Midbrain (tissue), 1 donor: ENCODE measurements at places on chromosomes 1 and 21.
A peak's percentile ranks its signal among the peaks of the same experiment; 100 is the strongest.

GRCh38 chr21:32570456-32570855 is 14.9 kb downstream of the TCP10L start:
- no peak for DNase-seq

GRCh38 chr1:31765516-31765915 is 1.4 kb upstream of the ADGRB2 start:
- no peak for DNase-seq

DNA sequence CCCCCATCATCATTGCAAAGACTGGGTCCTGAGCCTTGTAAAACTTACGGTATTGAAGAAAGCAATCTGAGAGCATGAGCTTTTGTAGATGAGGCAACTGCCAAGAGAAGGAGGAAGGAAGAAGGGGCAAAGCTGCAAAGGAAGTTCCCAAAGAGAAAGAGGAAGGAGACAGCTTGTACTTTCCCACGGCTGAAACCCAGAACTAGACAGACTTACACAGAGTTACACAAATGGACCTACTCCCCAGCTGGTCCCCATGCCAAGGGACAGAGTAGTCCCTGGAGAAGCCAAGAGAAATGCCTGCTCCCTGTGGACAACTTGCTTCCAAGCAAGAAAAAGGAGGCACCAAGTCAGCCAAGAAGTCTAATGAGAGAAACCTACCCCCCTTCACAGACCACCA is 22.6 kb downstream of the SLC5A9 start:
- peak; percentile 29 for DNase-seq

GRCh38 chr1:204480515-204480914 is 14.1 kb downstream of the PIK3C2B start:
- DNase-seq = no peak

DNA sequence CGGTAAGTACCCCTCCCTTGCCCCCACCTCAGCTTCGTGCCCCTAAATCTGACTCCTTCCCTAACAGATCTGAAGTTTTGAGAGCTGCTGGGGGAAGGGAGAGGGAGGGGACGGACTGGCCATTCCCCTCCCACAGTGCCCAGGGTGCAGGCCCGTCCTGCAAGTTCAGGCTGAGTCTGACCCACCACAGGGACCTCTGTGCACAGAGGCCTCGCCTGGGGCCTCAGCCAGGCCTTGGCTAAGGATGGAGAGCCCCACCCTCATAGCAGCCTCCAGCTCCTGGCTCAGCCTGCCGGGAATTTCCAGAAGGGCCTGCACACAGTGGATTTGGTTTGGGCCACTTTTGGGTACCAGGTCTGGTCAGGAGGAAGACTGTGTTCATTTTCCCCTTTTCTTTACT is 31.2 kb upstream of the TNFRSF1B start:
- no peak for DNase-seq

- no peak for DNase-seq
Measured at GRCh38 chr21:18030248-18030647, 211.1 kb upstream of the C21orf91 start.

DNA sequence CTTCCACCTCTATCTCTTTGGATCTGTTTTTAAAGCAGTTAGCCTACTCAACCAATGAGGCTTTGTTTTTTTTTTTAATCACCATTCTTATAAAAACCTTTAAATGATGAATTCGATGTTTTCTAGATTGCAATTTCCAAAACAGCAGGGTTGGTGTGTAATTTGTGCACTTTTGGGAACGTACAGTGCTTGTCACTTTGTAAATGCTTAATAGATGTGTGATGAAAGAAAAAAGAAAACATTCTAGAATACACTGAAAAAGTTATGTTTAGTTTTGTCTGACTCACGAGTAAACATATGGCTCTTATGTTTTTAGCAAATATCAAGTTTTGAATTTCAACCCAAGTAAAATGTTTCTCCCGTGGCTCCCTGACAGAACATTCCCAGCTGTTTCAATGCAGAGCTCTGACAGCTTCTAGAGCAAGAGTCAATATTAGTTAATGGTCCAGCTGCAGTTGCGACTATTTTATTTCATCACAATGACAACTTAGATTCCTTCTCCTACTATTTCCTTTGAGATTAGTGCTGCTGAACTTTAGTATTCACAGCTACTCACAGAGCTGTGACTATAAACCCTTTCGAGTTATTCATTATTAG is 362.5 kb upstream of the ADAMTS5 start:
- no peak for DNase-seq

DNA sequence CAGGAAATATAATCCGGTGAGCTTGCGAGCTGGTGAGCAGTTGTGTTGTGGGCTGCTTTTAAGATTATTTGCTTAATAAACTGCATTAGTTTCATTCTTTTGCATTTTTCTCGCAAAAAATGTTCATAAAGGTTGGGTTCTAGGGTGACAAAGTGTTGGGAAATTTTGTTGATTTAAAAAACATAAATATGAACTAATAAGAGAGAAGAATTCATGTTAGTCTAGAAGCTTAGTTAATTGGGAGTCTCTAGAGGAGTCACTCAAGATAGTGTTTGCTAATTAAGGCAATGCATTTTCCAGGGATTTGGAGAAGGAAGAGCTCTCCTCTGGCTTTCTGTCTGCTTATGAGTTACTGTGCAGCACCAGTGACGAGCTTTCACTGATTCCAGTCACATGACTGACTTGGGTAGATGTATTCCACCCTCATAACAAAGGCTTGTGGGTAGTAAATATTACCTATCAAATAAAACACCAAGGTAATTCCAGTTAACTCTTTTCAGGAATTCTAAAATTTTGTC is 417.0 kb downstream of the PTBP2 start:
- peak; percentile 50 for DNase-seq

GRCh38 chr1:220575718-220576497 is 48.0 kb downstream of the MARK1 start:
- no peak for DNase-seq

DNA sequence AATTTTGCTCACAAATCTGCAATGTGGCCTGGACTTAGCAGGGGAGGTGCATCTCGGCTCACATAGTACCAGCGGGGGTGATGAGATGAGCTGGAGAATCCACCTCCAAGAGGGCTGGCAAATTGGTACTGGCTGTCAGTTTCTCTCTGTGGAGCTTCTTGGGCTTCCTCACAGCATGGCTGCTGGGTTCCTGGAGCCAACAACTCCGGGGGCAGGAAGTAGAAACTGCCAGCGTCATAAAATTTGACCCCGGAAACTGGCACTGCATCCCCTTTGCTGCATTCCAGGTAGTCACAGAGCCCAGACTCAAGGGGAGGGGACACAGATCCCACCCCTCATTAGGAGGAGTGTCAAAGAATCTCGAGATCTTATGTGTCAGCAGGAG is 17.0 kb upstream of the TNFRSF1B start:
- DNase-seq = no peak

DNA sequence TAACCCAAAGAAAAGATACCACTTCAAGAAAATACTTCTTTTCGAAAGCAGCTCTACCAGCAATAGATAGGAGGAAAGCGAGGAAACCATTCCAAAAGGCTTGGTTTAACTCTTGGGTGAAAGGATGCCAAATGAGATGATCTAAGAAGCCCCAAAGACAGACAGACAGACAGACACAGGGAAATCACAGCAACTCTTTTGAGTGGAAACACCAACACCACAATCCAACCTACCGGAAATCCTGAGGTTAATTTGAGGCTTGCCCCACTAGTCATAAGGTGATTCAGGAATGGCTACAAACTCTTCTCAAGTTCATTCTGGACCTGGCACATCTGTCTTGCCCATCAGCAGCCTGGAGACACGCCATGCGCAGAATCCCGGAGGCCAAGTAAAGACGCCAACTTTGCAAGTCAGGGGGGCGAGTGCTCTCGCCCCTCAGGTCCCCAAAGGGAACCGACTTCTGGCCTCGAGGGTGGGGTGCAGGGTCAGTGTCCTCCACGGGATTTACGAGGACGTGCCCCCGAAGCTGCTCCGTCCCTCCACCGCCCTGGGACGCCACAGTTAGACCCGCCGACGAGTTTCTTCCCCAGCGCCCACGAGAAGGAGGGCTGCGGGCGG is 778 bp downstream of the EVI5 start:
- DNase-seq = peak; percentile 27

- DNase-seq = no peak
Measured at GRCh38 chr1:148383966-148384365, 99.1 kb downstream of the PPIAL4G start.

- no peak for DNase-seq
Measured at GRCh38 chr1:107365527-107366240, 224.8 kb downstream of the NTNG1 start.

GRCh38 chr1:231611851-231612250 is 14.7 kb upstream of the DISC1 start:
- no peak for DNase-seq

- DNase-seq = peak; percentile 50
Measured at GRCh38 chr1:5991381-5992025, 722 bp downstream of the NPHP4 start.

- DNase-seq = no peak
Measured at GRCh38 chr1:82646336-82646735, 845.6 kb downstream of the ADGRL2 start.

GRCh38 chr21:35059742-35060141 is 10.6 kb upstream of the RUNX1 start:
- DNase-seq = no peak

GRCh38 chr1:87598429-87598828 is 269.7 kb downstream of the LMO4 start:
- no peak for DNase-seq

- DNase-seq = no peak
Measured at GRCh38 chr1:233844692-233845091, 59.8 kb upstream of the SLC35F3 start.

DNA sequence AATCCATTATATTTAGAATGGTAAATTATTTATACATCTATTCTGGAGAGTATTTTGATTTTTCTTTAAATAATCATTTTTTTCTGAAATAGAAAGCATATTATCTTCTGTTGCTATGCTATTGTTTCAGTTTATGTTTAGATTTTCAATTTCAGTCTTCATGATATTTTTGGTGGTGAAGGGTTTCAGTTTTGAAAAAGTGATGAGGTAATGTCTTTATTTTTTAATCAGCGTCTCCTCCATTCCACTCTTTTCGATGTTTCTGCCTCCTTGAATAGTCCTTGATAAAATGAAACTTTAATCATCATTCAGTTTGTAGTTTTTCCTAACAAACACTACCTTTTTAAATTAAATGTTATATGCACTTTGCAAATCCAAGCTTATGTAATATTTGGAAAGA is 428.6 kb downstream of the PTPRC start:
- DNase-seq = no peak

DNA sequence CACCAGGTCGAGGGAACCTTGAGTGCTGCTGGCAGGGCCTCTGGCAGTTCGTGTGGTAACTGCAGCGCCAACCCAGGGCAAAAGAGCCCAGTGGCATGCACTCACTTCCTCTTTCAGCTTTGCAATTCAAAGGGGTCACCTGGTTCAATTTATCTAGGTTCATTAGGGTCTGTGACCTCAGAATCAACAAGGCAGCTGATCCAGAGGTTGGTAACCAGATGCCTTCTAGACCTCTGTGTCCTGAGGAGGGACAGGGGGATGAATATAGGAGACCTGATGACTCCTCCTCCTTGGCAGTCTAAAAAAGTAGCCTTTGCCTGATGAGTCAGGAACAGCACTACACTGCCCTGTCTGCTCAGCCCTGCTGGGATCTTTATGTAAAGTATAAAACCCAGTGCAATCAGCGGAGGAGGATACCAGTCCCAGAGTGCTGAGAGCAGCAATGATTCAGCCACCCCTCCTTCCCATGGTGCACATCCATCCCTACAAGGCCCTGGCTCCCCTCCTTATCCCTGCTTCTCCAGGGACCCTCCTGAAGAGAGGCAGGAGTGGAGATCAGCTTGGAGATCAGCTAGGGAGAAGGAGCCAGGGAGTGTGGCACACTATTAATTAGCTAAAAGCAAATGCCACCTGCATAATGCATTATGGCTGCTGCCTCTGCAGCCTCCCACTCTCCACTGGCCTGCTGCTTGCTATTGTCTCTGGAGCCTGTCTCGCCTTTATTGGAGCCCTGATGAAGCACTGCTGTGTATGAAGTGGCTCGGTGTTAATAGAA is 11.2 kb upstream of the FMOD start:
- DNase-seq = no peak

DNA sequence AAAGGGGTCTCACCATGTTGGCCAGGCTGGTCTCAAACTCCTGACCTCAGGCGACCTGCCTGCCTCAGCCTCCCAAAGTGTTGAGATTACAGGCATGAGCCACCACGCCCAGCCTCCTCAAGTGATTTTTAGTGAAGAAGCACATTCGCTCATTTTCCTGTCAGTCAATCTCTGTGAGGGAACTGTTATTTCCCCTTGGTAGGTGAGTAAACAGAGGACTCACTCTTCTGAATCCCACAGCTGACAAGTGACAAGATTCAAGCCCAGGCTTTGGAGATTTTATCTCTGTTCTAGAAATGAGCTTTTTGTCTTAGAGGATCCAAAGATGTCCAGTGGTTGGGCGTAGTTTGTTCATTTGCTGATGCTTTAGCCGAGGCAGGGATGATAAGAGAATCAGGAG is 43.9 kb upstream of the TACSTD2 start:
- no peak for DNase-seq

- no peak for DNase-seq
Measured at GRCh38 chr1:40301541-40302299, 15.4 kb downstream of the COL9A2 start.

DNA sequence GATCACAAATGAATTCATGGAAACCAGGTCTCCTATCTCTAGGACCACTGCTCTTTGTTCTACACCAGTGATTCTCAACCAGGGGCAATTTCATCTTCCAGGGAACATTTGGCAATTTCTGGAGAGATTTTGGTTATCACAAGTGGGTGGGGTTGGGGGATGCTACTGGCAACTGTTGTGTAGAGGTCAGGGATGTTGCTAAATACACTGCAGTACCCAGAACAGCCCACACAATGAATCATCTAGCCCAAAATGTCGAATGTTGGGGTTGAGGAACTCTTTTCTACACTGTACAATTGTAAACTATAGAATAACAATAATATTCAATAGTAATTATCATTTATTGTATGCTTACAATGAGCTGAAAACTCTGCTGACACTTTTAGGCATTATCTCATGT is 55.7 kb upstream of the UBE2U start:
- no peak for DNase-seq

GRCh38 chr1:41540886-41541591 is 56.6 kb upstream of the EDN2 start:
- peak; percentile 11 for DNase-seq

GRCh38 chr21:42062236-42063022 is 8.7 kb upstream of the UMODL1 start:
- no peak for DNase-seq

- no peak for DNase-seq
Measured at GRCh38 chr1:200784576-200784975, 45.9 kb downstream of the CAMSAP2 start.

DNA sequence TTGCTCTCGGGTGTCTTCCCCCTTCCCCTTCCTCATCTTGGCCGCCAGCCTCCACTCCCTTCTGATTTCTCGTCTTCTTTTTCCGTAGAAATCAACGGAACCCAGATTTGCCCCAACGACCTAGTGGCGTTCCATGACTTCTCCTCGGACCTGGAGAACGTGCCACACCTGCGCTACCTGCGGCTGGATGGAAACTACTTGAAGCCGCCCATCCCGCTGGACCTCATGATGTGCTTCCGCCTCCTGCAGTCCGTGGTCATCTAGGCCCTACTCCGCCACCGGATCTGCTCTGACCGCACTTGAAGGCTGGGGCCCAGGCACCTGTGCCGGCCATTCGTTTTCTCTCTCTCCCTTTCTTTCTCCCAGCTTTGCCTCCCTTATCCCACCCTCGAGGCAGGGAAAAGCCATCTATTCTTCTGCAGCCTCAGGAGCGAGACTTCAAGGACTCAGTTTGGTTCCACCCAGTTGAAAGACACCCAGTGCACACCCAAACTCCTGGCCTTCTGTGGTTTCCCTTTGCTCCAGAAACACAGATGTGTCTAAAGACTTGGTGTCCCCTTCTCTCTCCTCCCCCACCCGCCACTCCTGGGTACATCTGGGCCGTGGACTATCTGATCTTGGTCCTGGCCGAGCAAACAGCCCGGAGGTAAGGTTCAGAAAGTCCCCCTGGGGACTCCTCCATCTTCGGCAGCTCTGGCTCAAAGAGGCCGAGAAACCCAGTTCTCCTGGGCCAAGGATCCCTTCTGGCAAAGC is 7.2 kb upstream of the OPTC start:
- no peak for DNase-seq
